ENCODE measurements at places on chromosomes 6 and 20. TPM values are rescaled to one million over a fixed set of nuclear protein-coding genes. Genes with fewer than 3 reads are reported as not detected.
A peak's percentile ranks its signal among the peaks of the same experiment; 100 is the strongest.

- H3K36me3 ChIP-seq = no peaks in the 10 kb centered on the region
- H3K4me3 ChIP-seq = no peak overlapping the region
- no peak overlapping the region for H3K27ac ChIP-seq
- DNase-seq = no peak
- peaks cover 18% of the 10 kb centered on the region for H3K27me3 ChIP-seq
- peaks cover 21% of the 10 kb centered on the region for H3K4me1 ChIP-seq
Measured at GRCh38 chr6:90382760-90383159, 86.1 kb upstream of the BACH2 start.

DNA sequence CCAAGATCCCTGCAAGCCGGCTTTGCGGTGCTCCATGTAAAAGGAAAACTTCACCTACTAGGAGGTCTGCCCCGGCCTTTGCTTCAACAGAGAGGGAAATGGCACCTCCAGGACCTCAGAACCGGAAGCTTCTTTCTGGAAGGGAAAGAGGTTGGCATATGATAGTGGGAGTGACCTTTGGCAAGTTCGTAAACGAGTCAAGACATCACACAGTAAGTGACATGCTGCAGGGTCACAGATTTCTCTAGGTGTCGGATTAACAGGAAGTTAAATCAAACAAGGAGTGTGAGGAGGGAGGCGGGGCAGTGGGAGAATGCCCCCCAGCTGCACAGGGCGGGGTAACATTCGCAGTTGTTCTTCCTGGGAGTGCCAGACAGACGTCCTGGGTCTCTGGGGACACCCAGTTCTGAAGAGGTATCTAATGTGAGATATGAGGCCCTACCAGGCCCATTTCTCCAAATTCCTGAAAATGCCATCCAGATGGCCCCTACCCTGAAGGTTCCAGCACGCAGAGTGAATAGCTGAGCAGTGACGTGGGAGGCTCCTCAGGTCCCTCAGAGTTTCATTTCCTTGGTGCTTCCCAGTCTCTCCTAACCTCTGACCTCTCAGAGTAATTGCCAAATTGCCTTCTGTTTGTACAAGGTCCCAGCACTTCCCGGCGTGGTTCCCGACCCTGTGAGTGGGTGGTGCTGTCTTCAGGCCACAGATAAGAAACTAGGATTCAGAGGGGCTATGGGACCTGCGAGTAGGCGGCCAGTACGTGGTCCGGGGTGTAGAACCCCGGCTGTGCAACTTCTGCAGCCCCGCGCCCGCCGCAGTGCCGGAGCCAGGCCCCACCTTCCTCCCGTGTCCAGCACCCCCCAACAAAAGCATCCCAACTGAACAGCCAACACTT, 1.9 kb downstream of the RRBP1 start:
- no peak for DNase-seq
- H3K27me3 ChIP-seq = peaks cover 20% of the 10 kb centered on the region
- H3K36me3 ChIP-seq = peaks cover 6% of the 10 kb centered on the region
- peak overlapping the region; percentile 68 for H3K27ac ChIP-seq

DNA sequence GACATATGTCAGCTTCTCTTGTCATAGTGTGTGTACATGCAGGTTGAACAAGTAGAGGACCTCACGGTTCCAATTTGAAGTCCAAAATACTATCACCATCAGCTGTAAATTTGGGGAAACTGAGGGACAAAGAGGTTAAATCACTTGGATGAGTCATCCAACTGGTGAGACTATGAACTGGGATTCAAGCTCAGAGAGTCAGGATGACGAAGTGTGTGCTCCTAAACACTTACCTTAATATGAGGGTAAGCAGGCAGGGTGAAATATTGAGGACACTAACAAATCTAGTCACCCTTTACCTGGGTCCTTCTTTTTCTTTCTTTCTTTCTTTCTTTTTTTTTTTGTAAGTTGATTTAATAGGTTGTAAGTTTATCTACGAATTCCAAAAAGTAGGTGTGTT, 198.3 kb downstream of the KCNQ5 start:
- H3K36me3 ChIP-seq = no peaks in the 10 kb centered on the region
- no peak overlapping the region for H3K4me3 ChIP-seq
- H3K27ac ChIP-seq = no peak overlapping the region
- DNase-seq = no peak

DNA sequence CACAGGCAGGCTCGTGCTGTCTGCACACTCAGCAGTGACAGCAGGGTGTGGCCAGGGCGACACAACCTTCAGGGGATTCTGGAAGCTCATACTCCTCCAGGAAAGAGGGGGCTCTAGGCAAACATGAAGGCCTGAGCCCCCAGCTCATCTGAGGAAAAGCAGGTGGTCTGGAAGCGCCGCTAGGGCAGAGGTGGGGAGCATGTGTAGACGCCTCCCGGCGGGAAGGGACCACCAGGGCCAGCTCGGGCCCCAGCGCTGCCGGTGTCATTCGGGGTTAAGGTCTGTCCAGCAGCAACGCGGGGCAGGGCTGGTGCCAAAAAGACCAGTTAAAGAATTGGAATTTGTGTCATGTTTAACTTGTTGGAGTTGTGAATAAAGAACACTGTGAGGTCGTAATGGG, 39.3 kb upstream of the SYNJ2 start:
- H3K27ac ChIP-seq = no peak overlapping the region
- peaks cover 18% of the 10 kb centered on the region for H3K4me1 ChIP-seq
- DNase-seq = no peak
- peaks cover 35% of the 10 kb centered on the region for H3K36me3 ChIP-seq
- no peak overlapping the region for H3K4me3 ChIP-seq

- H3K27ac ChIP-seq = no peak overlapping the region
- H3K36me3 ChIP-seq = no peaks in the 10 kb centered on the region
- H3K4me3 ChIP-seq = no peak overlapping the region
- DNase-seq = no peak
- no peaks in the 10 kb centered on the region for H3K27me3 ChIP-seq
Measured at GRCh38 chr6:54198134-54198533, 86.9 kb downstream of the MLIP start.

DNA sequence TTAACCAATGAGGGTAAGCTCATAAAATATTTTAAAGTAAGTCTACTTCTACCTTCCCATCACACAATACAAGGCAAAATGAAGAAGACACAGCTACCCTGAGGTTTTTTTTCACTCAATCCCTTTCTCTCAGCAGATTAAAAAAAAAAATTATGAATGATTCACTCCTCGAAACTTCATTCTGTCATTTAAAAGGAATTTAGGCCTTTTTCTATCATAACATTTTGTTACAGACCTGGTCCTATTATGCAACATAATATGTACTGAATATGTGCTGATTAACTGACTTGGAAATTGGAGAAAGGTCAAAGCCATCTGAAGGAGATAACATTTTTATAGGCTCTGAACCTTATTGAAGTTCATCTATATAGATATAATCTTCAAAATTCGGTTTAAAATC, 45.5 kb downstream of the PRL start:
- H3K4me1 ChIP-seq = no peaks in the 10 kb centered on the region
- H3K27ac ChIP-seq = no peak overlapping the region
- H3K4me3 ChIP-seq = no peak overlapping the region
- DNase-seq = no peak
- no peaks in the 10 kb centered on the region for H3K36me3 ChIP-seq

Gene DEFB124
- total RNA-seq = not detected

Gene RALGAPA2
- 16.0 TPM for total RNA-seq
